ENCODE measurements at places on chromosomes 2 and 18.

DNA sequence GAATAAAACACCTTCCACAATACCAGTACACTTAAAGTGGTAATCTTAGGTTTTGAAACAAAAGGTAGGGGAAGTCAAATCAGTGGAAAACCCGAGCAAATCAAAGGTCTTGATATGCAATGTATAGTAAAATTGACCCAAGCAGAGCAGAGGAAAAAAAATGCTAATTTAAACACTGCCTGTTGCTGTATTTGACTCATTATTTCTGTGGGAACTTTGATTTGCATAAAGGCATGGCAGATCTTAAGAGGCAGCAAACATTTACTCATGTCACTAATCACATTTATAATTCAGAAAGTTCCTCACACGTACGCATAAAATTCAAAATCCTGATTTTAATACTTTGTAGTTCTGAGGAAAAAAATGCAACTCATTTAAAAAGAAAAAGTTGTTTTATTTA lies 64.4 kb downstream of the IKZF2 start:
- no peak for DNase-seq

- DNase-seq = no peak
Measured at GRCh38 chr2:145592361-145592760, 1072.4 kb upstream of the ZEB2 start.

DNA sequence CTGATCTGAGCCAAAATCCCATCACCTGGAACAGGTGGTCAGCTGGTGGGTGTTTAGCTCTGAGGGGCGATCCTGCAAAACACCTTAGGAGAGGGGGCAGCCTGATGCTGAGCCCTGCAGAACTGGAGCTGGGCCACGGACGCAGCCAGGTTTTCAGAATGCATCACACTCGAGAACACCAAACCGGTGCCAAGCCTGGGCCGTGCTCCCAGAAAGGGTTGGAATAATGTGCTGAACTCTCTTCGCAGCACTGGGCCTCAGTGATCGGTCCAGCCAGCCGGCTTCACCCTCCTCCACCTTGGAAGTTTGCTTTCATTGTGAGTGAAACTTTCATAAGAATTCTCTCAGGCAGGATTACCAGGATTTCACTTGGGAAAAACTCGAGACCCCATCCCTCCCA lies 56.5 kb upstream of the TTC39C start:
- no peak for DNase-seq

DNA sequence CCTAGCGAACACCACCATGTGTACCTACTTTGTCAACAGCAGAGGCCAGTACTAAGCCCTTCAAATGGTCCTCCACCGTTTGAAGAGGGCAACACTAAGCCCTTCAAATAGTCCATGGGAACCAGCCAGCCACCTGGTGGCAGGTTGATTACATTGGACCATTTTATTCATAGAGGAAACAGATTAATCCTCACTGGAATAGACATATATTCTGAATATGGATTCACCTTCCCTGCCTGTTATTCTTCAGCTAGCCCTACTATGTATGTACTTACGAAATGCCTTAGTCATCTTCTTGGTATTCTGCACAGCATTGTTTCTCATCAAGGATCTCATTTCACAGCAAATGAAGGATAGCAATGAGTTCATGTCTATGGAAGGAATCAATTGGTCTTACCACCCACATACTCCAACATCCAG lies 10.0 kb upstream of the ZNF396 start:
- no peak for DNase-seq

DNA sequence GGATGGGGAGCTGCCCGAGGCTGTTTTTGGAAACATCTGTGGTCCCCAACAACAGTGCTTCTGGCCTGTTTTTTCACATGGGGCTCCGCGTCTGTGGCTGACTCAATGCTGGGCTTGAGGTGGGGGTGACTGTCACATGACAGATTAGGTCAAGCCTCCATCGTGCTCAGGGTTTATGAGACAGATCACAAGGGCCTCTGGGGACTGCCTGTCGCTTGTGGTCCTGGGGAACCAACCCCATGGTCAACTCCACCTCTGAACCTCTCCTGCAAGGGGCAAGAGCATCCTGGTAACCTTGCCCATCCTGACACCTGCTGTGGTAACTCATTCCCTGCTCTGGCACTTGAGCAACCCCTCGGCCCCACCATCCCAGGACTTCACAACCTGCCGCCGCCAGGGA lies 47.6 kb upstream of the SH3RF3 start:
- DNase-seq = no peak

DNA sequence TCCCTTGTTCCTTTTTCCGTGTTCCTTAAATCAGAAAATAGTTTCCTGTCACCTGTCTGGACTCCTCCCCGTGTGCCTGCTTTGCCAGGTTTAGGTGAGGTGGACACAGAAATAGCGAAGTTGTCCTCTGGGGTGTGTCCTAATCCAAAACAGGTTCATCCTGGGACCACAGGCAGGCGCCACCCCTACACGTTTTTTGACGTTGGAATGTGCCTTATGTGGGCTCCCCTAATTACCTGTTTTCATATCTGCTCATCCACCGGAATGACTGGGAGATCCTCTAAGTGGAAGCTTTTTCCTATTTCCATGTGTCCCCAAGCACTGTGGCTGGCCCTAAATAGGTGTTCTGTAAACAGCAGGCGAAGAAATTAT lies 49.0 kb upstream of the PAIP2B start:
- DNase-seq = no peak

DNA sequence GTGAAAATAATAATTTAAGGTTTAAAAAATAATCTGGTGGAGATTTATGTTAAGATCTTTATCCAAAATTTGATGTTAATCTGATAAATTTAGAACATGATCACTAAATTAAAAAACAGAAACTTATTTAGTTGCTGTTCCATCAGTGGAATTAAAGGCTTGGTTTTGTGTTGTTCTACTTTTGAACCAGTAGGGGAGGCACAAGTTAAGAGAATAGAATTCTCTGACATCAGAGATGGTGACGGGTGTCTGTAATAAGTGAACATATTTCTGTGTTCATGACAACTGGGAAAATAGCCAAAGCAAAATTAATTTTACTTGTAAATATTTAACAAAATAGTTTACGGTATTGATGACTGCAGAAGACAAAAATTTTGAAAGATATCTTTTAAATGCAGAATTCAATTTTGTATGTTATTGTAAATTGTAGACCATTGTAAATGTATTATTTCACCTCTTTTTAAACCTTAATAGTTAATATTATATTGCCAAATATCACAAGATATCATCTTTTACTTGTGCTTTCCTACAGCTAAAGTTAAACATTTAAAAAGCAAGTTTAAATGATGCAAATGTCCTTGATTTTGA lies 106.0 kb downstream of the UBR3 start:
- no peak for DNase-seq

- no peak for DNase-seq
Measured at GRCh38 chr18:3104190-3105054, 91.5 kb upstream of the LPIN2 start.
